ENCODE measurements at places on chromosomes 4 and X.

- DNase-seq = no peak
Observed at GRCh38 chr4:23891064-23891421, 1.2 kb upstream of the PPARGC1A start.

- DNase-seq = no peak
Observed at GRCh38 chrX:153469811-153470410, 465 bp downstream of the HAUS7 start.

DNA sequence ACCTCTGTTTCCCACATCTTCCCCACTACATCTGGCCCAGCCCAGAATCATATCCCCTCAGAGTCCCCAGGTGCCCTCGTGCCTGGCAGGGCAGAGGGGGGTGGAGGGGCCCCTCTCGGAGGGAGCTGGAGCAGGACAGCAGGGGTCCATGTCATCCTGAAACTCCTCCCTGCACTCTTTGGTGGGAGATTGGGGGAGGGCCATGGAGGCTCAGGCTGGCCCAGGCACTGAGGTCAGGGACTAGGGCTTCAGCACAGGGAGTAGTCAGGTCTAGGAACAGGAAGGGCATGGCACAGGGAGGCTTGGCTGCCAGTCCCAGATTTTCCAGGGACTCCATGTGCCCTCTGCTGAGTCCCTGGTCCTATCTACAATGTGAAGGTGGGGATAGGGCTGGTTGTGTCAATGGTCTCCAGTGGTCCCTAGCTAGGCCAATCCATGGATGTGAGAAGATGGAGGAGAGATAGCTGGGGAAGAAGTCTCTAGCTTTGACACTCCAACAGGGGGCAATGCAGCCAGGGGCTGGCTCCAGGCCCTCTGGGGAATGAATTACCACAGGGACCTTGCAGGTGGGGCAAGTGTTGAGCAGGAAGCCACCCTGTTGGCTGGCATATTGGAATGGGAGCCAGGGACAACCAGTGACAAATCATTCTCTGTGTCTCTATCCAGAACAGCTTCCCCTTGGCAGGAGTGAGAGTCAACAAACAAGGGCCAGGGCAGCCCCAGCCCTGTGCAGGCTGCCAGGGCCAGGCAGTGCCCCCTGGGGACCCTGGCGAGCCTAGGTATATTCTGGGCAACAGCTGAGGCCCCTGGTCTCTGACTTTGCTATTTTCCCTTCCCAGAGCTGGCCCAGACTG, 154.4 kb downstream of the EFNB1 start:
- no peak for DNase-seq

GRCh38 chr4:45350438-45350837, 624.1 kb upstream of the GNPDA2 start:
- no peak for DNase-seq

DNA sequence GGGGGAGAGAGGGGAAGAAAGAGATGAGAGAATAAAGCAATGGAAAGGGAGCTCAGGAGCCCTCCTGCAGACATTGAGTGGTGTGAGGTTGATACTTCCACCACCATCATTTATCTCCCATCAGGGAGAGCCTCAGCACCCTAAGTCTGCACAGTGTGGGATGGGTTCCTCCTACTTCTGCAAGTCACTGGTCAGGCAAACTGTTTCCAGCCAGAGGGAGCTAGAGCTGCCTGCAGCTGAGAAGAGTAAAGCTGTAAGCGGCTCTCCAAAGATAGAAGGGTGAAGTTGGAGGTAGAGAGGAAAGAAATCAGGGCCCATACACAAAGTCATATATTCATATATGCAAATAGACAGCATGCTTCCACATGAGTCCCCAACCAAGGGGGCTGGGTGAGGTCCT, 21.9 kb upstream of the ZNF81 start:
- DNase-seq = no peak

Measured in NCI-H2081 (cell line).